AML-193 (cell line): ENCODE measurements at places on chromosomes 1 and 21.

DNA sequence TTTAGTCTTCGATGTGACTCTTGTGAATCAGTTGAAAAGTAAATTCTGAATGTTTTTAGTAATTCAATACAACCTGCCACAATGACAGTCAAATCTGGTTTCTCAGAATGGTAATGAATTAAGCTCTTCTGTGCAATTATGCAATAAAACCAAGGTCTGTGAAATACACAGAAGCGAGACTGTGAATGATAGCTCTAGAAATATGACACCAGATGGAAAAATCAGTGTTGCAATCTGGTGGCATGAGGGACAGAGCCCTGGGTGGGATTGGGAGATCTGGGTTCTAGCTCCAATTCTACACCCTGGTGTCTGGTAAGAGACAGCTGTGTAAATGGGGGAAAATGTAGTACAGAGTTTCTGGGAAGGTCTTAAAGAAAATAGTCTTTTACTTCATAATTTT lies 586.4 kb upstream of the ZRANB2 start:
- DNase-seq: peak; percentile 38

- DNase-seq: peak; percentile 74
Observed at GRCh38 chr1:244862699-244863490, 1.4 kb downstream of the HNRNPU start.

- DNase-seq: peak; percentile 49
Observed at GRCh38 chr1:153775458-153776327, 486 bp downstream of the SLC27A3 start.

GRCh38 chr1:51661081-51661518 lies 44.2 kb downstream of the OSBPL9 start:
- no peak for DNase-seq

GRCh38 chr1:25619101-25619890 lies 2.7 kb downstream of the MAN1C1 start:
- DNase-seq: no peak

GRCh38 chr21:37658817-37659458 lies 257.3 kb downstream of the KCNJ6 start:
- no peak for DNase-seq

DNA sequence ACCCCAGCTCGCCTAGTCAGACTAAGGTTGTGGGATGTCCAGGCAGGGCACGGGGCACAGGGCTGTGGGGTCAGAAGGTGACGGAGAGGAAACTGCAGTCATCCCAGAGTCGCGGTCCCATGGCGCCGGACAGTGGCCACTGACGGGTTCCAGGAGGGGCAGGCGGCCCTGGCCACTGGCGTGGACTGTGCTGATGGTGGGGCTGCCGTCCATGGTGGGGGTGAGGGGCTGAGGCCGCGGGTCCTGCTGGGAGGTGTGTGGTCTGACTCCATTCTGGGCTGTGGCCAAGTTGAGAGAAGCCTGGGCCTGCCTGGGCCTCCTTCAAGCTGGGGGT lies 32.0 kb downstream of the PCNT start:
- DNase-seq: no peak

DNA sequence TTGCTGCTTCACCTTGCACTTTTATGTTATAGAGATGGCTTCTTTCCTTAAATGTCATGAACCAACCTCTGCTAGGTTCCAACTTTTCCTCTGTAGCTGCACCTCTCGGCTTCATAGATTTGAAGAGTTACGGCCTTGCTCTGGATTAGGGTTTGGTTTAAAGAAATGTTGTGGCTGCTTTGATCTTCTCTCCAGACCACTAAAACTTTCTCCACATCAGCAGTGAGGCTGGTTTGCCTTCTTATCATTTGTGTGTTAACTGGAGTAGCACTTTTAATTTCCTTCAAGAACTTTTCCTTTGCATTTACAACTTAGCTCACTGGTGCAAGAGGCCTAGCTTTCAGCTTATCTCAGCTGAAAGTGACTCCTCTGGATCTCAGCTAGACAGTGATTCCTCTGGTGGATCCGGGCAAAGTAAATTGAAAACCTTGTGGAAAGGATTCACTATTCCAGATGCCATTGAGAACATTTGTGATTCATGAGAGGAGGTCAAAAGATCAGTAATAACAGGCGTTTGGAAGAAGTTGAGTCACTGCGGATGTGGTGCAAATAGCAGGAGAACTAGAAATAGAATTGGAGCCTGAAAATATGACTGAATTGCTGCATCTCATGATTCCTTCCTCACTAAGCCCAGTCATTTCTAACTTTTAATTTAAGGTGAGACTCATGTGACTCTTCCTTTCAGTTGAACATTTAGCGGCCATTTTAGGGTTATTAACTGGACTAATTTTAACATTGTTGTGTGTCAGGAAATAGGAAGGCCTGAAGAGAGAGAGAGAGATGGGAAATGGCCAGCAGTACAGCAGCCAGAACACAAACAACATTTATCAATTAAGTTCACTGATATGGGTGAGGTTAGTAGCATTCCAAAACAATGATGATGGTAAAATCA lies 16.2 kb upstream of the RGS1 start:
- DNase-seq: no peak

DNA sequence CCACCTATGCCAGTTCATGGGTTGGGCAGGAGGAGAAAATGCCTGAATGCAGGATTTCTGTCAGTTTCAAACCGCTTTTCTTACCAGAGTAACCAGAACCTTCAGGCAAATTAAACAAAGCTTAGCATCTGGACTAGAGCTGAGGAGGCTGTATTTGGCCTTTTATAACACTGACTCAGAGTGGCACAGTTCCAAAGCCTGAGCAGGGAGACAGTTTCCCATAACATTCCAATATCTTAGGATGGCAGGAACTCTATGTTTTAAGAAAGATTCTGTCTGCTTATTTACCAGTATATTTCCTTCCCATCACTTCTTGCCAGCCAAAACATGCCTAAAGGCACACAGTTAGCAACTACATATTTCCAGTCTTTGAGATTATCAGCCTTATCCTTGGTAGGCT lies 46.8 kb downstream of the UBR4 start:
- DNase-seq: no peak

- DNase-seq: no peak
Observed at GRCh38 chr1:230534224-230534623, 108.1 kb upstream of the COG2 start.

- no peak for DNase-seq
Observed at GRCh38 chr21:36035381-36035791, 24.9 kb downstream of the SETD4 start.

DNA sequence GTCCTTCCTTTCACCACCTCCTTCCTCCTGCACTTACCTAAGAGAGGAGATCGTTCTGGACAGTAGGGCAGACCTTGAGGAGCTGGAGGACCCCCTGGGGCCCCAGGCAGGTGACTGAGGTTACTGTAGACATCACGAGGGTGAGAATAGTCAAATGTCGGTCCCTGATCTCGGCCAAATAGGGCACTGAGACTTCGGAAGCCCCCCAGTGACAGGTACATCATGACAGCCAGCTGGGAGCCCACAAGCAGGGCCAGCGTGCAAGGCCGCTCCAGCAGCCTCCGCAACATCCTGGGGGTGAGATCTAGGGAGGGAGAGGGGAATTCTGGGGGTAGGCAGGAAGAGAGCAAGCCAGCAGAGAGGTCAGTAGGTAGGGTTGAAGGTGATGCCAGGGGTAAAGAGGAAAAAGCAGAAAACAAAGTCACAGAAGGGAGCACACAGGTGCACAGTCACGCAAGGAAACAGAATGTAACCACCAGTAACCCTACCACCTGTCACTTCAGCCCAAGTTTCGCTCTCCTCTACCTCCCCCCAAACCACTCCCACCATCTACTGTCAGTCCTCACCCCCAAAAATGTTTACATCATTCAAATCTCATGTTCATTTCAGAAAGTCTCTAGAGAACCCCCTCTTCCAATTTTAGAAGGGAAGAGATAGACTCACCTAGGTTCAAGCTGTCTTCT lies 1.4 kb downstream of the B4GALT3 start:
- DNase-seq: no peak

- peak; percentile 25 for DNase-seq
Observed at GRCh38 chr1:58162952-58163550, 383.5 kb downstream of the OMA1 start.

DNA sequence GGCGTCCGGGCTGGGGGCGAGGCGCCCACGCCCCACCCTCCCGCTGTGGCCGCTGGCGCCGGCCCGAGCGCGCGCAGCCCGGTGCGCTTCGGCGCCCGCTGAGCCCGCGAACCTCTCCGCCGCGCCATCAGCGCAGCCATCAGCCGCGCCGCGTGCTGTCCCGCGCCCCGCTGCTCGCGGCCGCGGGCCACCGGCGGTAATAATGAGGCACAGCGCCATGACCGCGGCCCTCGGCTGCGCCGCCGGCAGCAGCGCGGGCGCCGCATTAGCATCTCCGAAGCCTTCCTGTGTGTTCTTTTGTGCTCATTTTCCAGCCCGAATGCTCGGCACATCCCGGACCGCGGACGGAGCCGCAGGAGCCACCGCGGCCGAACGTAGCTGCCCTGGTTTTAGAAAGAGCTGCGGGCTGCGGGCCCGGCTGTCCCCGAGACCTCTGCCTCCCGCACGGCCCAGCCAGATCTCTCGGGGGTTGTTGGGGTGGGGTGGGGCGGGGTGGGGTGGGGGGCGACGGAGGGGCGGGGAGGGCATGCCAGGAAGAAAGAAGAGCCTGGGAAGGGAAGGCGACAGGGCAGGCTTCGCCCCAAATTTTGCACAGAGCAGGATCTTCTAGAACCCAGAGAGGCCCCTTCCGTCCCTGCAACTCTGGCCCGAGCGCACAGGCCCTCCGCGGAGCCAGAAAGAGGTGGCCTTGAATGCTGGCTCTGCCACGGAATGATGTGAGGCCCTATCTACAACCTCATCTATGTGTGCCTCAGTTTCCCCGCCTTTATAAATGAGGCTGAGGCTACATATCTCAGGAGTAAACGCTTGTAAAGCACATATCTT lies 55.3 kb downstream of the RRAGC start:
- no peak for DNase-seq

GRCh38 chr1:36722871-36723270 lies 240.2 kb upstream of the CSF3R start:
- DNase-seq: no peak

- no peak for DNase-seq
Observed at GRCh38 chr1:40409467-40409866, 35.9 kb downstream of the SMAP2 start.

GRCh38 chr1:208604295-208604694 lies 360.1 kb upstream of the PLXNA2 start:
- no peak for DNase-seq

DNA sequence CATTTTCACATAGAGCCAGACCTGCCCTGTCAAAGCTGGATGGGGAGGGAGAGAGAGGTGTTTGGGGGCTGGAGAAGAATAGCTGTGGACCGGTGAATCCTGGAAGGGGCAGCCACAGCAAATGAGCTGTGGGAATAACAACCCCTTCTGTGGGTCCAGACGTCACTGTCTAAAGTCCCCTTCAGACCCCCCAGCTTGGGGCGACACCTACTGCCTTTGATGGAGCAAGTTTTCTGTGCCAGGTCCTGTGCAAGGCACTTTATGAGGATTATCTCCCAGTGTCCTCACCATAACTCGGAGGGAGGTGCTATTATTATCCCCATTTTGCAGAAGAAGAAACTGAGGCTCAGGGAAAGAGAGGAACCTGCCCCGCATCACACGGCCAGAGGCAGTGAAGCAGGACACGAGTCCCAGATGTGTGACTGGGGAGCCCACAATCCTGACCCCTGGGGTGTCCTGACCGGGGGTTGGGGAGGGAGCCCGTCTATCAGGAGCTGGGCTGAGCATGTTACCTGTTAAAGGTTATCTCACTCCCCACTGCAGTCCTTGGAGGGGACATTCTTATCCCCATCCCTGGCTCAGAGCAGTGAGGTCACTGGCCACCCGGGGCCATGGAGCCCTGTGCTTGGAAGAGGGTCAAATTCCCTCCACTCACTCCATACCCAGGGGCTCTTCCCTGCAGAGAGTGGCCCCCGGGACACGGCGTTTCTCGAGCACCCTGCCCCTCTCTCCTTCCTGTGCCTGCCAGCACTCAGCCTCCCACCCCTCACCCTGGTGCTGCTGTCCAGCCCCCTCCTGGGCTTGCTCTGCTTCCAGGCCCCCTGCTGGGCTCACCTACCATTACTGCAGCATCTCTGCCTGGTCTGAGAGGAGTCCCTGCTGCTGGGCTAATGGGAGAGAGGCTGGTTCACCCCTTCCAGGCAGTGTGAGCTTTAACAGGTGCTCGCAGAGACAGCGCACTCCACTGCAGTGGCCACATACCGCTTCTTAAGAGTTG lies 132.9 kb downstream of the PTPRU start:
- DNase-seq: no peak

DNA sequence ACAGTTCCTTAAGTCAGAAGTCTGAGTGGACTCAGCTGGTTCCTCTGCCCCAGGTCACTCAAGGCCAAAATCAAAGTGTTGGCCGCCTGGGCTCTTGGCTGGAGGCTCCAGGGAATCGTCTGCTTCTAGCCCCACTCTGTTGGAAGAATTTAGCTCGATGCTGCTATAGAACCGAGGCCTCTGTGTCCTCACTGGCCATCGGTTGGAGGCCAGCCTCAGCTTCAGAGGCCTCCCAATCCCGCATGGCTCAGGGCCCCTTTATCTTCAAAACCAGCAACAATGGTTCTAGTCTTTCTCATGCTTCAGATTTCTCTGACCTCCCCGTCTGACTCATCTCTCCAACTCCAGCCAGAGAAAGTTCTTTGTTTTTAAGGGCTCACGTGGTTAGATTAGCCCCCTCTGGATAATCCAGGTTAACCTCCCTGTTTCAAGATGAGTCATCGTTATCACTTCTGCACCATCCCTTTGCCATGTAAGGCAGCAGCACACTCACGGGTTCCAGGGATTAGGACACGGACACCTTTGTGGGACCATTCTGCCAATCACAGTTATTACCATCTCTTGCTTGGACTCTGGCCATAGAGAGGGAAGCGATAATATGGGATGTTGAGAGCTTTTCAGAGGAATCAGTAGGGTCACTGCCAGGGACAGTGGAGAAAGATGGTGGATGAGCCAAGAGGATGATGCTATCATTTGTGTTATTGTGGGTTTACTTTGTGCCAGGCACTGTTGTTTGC lies 13.6 kb downstream of the FHAD1 start:
- no peak for DNase-seq

DNA sequence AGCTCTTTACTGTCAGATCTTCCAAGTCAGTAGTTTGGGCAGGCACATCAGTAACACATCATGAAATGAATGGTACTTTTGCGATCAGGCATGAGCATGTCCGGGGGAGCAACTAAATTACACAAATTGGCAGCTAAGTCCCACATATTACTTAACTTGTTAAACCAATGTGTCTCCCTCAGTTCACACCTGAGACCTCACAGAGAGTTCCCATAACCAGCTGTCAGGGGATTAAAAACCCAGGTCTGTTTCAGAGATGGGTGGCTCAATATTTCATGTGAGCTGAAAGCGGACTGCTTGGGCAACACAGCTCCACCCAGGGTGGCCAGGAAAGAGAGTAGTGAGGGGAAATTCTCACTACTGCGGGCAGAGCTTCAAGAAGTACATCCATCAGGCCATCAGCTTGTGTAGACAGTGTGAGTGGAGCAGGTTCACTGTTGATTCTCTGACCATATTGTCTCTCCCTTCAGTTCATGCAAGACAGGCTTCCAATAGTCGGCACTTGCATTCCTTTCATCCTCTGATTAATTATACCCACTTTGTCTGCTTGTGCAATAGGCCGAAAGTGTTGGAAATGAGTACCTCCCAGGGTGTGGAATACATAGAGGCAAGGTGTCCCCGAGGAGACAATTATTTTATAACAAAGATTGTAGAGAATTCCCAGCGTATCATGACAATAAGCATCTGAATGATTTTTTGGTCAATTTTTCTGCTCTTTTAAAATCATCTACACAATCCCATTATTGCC lies 139.9 kb downstream of the PTGER3 start:
- no peak for DNase-seq
